ENCODE measurements at places on chromosomes 2 and 18.

GRCh38 chr2:136298631-136299030 is 180.7 kb upstream of the CXCR4 start:
- no peaks in the 10 kb centered on the region for H3K4me1 ChIP-seq
- no peak for DNase-seq
- H3K4me3 ChIP-seq: no peak overlapping the region
- H3K36me3 ChIP-seq: no peaks in the 10 kb centered on the region
- no peaks in the 10 kb centered on the region for H3K27me3 ChIP-seq
- no peak overlapping the region for H3K27ac ChIP-seq

DNA sequence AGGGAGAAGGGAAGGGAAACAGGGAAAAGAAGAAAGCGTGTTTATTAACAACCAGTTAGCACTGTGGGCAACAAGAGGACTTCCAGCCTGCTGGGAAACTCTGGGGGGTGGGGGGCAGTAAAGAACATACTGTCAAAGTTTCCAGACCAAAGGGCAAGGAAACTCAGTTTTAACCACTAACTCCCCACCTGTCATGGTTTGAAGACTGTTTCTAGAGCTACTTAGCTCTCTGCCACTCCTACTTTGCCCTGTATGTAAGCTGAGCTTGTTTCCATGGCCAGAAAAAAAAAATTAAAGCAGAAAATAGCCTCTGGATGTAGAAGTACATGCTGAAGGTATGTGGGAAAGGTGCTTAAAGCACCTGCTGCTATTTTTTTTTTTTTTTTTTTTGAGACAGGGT is 11.0 kb upstream of the PTPN2 start:
- H3K4me1 ChIP-seq: peaks cover 26% of the 10 kb centered on the region
- H3K36me3 ChIP-seq: no peaks in the 10 kb centered on the region
- peaks cover 3% of the 10 kb centered on the region for H3K27me3 ChIP-seq
- no peak overlapping the region for H3K4me3 ChIP-seq
- H3K27ac ChIP-seq: no peak overlapping the region
- no peak for DNase-seq

DNA sequence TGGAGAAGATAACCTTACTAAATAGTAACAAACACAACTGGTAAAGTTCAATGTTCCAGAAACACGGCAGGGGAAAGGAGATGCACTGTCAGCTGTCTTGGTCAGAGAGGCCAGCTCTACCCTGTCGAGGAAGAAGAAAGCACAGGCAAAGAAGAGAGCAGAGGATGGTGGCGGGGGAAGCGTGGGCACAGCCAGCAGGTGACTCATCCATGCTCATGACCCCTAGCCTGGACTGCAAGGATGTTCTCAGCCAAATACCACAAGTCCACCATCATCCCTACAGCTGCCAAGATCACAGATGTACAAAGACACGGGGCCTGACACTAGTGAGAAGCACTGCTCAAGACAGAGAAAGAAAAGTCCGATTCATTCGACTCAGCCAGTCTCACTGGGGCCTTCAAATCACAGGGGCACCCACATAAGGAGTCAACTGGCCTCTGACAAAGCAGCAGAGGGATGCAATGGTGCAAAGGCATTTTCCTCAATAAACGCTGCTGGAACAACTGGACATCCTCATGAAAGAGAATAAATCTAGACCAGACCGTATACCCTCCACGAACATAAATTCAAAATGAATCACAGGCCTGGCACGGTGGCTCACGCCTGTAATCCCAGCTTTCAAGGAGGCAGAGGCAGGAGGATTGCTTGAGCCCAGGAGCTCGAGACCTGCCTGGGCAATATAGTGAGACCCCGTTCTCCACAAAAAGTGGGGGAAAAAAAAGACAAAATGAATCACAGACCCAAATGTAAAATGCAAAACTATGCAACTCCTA is 5.6 kb downstream of the DTYMK start:
- no peak for DNase-seq
- H3K27ac ChIP-seq: peak overlapping the region; percentile 53
- H3K27me3 ChIP-seq: peaks cover 2% of the 10 kb centered on the region
- peaks cover 9% of the 10 kb centered on the region for H3K36me3 ChIP-seq
- H3K4me1 ChIP-seq: peaks cover 8% of the 10 kb centered on the region

- H3K4me3 ChIP-seq: no peak overlapping the region
- no peak for DNase-seq
- no peaks in the 10 kb centered on the region for H3K27me3 ChIP-seq
- H3K4me1 ChIP-seq: peaks cover 6% of the 10 kb centered on the region
- no peak overlapping the region for H3K27ac ChIP-seq
Observed at GRCh38 chr2:45980161-45980865, 316.9 kb upstream of the EPAS1 start.

DNA sequence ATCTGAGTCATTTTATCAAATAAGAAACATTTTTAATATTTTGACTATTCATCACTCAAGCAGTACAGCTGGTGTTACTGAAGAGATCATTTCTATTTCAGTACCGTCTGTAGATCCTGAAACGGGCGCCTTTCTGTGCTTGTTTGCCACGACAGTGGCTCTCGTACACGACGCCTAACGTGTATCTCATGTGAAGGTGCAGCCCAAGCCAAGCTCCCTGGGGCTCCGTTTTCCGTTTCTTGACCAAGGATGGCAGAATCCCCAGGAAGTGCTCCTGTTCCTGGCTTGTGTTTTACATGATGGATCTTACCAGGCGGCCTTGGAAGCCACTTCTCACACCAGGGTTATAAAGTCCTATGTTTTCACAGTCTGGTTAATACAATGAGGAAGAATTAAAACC is 320.6 kb downstream of the GBX2 start:
- no peak overlapping the region for H3K27ac ChIP-seq
- H3K36me3 ChIP-seq: no peaks in the 10 kb centered on the region
- H3K27me3 ChIP-seq: peaks cover 1% of the 10 kb centered on the region
- H3K4me1 ChIP-seq: no peaks in the 10 kb centered on the region
- H3K4me3 ChIP-seq: no peak overlapping the region

GRCh38 chr2:73772819-73773218 is 7.1 kb downstream of the DUSP11 start:
- H3K4me1 ChIP-seq: peaks cover 18% of the 10 kb centered on the region
- H3K36me3 ChIP-seq: peaks cover 69% of the 10 kb centered on the region
- DNase-seq: no peak
- no peak overlapping the region for H3K27ac ChIP-seq
- no peak overlapping the region for H3K4me3 ChIP-seq
